ENCODE measurements at places on chromosomes 16 and 17.

DNA sequence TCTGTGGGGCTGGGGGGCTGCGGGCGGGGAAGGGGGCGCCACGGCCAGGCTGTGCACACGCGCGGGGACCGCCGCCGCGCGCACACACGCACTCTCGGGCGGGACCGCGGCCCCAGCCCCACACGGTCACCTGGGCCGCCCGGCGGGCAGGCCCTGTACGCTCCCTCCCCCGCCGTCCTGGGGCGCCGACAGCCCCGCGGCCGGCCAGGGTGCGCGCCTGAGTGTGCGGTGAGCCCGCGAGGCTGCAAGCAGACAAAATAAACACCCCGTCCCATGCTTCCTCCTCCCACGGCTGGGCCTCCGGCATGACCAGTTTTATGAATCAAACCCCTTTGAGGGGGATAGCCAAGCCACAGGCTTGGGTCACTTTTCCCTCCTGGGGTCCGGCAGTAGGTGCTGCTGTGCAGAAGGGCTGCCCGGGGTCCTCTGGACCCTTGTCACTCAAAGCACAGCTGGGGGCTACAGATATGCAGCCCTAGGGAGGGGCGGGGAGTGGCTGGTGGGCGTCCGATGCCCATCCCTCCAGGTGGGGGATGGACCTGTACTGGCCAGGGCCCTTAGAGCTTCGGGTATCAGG, 441 bp downstream of the VASN start:
- no peak for DNase-seq

DNA sequence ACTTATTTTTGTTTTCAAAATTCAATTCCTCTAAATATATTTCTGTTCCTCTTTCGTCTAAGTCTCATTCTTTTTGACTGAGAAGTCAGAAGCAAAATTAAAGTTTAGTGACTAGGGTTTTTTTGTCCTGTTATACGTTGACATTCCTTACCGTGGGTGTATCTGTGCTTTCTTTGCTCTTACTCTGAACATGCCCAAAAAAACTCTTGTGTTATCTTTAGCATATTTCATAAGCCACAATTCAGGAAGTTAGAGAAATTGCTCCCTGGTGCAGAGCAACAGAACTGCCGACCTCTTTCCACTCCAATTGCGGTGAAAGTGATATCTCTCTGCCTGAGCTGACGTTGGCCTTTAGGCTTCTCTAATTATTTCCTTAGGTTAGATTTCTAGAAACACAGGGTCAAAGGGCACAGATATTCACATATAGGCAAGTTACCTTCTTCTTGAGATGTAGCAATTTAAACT, 65.7 kb downstream of the CENPV start:
- no peak for DNase-seq

- no peak for DNase-seq
Observed at GRCh38 chr16:83356266-83356665, 451.5 kb upstream of the HSBP1 start.

DNA sequence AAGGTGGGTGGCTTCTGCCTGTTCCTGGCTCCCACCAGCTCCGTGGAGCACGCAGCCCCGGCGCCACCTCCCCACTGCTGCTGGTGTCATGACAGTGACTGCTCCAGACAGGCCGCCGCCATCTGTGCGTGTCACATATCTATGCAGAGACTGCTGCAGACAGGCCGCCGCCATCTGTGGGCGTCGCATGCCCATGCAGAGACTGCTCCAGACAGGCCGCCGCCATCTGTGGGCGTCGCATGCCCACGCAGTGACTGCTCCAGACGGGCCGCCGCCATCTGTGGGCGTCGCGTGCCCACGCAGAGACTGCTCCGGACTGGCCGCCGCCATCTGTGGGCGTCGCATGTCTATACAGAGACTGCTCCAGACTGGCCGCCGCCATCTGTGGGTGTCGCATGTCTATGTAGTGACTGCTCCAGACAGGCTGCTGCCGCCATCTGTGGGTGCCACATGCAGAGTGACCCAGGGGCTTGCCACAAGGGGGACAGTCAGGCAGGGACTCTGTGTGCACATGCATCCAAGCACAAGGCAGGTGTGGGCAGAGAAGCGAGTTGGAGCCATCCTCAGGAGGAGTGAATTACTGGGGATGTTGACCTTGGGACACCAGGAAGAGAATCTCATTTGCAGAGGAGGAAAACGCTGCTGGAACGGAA, 3.3 kb upstream of the FN3KRP start:
- no peak for DNase-seq

DNA sequence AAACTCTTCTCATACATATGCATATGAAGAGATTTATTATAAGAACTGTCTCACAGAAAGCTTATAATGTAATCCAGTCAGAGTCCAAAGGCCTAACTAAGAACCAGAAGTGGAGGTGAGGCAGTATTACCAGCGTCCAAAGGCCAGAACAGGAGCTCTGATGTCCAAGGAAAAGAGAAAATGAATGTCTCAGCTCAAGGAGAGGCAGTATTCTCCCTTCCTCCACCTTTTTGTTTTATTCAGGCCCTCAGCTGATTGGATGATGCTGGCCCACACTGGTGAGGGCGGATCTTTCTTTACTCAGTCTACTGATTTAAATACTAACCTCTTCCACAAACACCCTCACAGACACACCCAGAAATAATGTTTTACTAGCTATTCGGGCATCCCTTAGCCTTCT, 43.4 kb downstream of the FBXL20 start:
- DNase-seq, result no peak

GRCh38 chr17:36602924-36603384, 1.6 kb downstream of the MRM1 start:
- DNase-seq, result no peak

- no peak for DNase-seq
Observed at GRCh38 chr17:56675876-56676660, 82.6 kb downstream of the NOG start.

- DNase-seq, result no peak
Observed at GRCh38 chr17:9204637-9205329, 183.5 kb downstream of the NTN1 start.

DNA sequence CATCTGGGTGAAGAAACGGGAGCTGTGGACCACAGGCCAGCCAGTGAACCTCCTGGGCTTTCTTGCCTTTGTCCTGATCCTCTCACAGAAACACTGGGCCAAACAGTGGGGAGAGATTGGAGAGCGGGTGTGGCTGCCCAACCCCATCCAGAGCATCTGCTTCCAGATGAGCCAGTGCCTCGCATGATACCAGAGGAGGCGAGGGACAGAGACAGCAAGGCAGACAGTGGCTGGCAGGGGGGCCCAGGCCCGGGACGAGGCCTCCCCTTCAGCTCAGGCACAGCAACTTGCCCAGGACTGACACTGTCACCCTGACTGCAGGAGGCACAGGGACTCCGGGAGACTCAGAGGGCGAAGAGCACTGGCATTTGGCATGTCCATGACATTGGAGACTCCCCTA, 12.0 kb downstream of the ARHGEF15 start:
- no peak for DNase-seq

- no peak for DNase-seq
Observed at GRCh38 chr16:86663685-86664521, 85.6 kb downstream of the FOXL1 start.

DNA sequence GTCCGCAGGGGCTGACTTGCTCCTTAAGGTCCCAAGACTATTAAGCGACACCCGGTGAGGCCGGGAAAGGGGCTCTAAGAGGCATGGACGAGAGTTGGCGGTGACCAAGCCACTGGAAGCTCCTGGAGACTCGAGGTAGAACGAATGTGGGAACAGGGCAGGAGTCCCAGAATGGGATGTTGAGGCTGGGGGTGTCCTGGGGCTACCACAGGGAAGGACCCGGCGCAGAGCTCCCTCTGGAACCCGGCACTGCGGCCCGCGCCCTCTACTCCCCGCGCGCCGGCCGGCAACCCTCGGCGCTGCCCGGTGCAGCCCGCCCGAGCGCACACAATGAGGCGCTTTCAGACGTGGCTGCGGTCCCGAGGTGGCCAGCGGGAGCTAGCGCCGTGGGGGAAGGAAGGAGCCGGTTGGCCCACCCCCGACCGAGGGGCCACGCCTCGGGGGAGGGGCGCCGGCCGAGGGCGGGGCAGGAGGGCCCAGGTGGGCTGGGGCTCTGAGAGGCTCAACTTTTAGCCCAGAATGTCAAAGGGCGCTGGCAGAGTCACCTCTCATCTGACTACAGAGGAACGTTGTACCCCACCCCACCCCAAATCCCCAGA, at the start of gene CHST6:
TSS of gene CHST6 (minus strand) at position 366 of the 599 bp plus-strand sequence. CDS start 15,613 bp downstream, outside the sequence.
- DNase-seq, result no peak

DNA sequence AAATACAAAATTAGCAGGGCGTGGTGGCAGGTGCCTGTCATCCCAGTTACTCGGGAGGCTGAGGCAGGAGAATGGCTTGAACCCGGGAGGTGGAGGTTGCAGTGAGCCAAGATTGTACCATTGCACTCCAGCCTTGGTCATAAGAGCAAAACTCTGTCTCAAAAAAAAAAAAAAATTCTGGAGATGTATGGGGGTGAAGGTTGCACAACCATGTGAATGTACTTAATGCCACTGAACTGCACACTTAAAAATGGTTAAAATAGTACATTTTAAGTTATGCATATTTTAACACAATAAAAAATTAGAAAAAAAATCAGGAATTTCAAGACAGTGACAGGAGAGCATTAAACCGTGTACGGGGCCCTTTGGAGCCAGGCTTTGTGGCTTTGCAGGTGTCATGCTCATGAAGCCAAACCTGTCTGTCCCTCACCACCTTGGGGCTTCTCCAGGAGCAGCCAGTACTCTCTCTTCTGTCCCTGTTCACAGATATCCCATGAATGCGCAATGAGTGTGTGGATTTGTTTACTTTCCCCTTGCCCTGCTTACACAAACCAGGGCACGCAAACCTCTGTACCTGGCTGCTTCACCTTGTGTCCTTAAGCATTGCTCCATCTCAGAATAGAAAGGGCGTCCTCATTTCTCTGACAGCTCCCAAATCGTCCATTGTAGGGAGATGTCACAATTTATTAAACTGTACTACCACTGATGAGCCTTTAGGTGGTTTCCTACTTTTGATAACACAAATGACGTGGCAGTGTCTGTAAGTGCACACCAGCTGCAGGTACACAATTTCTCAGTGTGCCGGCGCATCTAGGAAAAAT, 58.2 kb upstream of the CBX4 start:
- DNase-seq, result no peak

DNA sequence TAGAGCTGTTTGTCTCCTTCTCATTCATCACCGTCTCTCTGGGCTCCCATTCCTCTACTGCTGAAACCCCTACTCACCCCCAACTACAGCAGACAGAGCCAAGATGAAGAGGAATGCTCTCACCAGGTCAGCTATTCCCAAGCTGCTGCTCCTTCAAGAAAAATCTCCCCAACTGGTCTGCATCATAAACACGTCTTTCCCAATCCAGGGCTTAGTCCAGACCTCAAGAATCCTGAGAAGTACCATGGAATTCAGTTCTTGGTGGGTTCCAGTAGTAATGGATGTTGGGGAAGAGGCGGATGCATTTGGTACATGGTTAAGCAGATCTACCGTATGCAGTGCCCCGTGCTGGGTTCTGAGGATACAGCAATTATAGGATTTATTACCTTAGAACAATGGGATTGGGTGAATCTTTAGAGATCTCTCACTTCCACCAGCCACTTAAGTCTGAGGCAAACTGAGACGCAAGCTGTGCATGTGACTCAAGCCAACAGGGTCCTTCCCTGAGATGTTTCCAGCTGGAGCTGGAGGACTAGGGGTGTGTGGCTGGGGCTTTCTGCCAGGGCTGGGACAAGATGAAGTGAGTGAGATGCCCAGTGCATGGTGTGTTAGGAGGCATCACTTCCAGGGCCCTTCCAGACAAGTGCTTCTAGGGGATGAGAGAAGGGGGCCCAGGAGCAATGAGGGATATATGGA, 232.7 kb upstream of the CDH5 start:
- DNase-seq, result no peak

- DNase-seq, result no peak
Observed at GRCh38 chr17:38532451-38532850, 73.3 kb downstream of the SRCIN1 start.

GRCh38 chr17:63464691-63465236, 12.1 kb upstream of the ACE start:
- DNase-seq, result no peak

- DNase-seq, result no peak
Observed at GRCh38 chr17:38343608-38344419, at the start of gene GPR179. Gene GPR179 (minus strand): TSS chr17:38343956. CDS start chr17:38343789, 167 bp downstream.

DNA sequence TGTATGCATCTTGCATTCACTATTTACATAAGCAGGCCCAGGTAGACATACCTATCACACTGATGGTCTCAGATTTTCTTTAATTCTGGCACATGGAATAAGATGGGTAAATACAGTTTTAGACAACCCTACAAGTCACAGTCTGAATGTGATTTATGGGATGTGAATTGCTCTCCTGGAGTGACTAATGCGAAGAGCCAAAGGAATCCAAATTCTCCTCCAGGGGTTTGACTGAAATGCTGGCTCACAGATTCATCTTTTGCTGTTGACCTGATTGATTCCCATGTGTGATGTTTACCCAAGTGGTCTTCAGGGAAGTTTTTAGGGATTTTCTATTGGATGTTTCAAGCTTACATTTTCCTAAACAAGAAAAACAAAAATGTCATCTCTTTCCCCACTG, 277.9 kb upstream of the MON1B start:
- no peak for DNase-seq

- DNase-seq, result no peak
Observed at GRCh38 chr16:49857423-49858181, 1.7 kb upstream of the ZNF423 start.

GRCh38 chr16:79484237-79484636, 116.3 kb downstream of the MAF start:
- DNase-seq, result no peak

DNA sequence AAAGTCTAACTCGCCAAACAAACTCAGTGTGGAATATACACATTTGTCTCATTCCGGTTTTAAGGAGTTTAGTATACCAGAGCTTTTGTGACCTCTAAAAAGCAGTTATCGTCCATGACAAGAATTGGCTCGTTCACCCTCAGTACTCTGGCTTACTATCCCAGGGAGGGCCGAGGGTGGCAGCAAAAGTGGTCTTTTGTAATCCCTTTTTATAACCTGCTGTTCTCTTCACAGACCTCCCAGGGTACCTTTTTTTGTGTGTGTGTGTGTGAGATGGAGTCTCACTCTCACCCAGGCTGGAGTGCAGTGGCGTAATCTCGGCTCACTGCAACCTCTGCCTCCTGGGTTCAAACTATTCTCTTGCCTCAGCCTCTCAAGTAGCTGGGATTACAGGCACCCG, 8.9 kb downstream of the NMT1 start:
- no peak for DNase-seq

GRCh38 chr17:60095381-60095780, 16.7 kb upstream of the HEATR6 start:
- DNase-seq, result no peak

DNA sequence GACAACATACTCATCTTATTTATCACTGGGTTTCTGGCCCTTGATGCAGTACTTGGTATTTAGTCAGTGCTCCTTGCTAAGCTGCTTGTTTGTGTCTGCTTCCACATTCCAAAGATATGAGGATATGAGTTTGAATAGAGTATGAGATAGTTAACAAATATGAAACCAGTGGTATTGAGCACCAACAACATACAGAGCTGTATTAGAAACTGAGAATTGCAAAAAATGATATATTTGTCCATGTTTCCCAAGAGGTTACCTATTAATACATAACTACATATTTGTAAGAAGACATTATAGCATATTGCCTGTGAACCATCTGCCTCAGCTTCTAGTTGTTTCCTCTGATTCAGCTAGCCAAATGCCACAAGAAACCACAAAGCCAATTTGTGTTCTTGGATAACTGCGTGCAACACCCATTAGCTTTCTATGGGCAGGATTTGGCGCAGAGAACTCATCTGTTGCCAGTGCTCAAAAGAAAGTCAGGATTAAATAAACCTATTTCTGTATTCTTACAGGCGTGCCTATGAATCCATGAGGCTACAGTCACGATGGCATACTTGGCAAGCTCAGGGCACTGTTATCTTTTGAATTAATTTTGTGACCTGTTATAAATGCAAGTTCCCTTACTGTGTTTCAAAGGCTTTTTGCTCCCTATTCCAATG, 194.4 kb downstream of the MAP2K6 start:
- DNase-seq, result no peak

All from cortex of kidney (tissue), 1 donor.